Fibroblast of gingiva (primary cell): ENCODE measurements at places on chromosomes 7 and 10.

DNA sequence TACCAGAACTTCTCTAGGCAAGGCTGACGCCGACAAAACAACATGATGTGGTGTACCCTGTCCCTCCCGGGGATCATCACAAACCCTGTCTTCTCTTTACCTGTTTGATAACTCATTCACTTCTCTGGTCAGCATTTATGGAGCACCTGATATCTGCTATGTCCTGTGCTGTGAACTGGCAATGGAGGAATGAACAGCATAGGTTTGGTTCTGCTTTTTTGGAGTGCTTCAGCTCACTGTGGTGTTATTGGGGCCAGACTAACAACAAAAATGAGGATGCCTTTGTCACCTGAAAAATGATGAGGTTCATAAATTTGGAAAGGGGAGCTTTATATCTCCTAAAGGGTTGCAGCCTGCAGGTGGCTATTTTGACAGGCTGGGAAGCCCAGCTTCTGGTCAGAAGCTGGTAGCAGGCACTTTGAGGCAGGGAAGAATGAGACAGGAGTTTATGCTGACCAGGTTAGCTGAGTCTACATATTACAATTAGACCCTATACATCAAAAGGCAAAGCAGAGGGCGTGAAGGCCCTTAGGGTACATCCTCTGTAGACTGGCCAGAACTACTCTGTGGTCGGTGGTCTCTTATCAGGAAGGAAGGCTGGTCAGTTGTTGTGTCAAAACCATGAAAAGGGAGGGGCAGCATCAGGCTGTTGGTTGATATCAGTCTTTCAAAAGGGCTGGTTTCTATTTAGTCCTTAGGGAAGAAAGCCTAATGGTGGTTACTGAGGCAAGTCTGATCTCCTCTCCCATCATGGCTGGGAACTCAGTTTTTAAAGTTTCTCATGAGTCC lies 42.3 kb downstream of the SH2D4B start:
- no peak for DNase-seq

GRCh38 chr7:155221547-155221946 lies 76.1 kb upstream of the INSIG1 start:
- no peak for DNase-seq

GRCh38 chr10:101668566-101668965 lies 26.4 kb downstream of the FBXW4 start:
- no peak for DNase-seq

DNA sequence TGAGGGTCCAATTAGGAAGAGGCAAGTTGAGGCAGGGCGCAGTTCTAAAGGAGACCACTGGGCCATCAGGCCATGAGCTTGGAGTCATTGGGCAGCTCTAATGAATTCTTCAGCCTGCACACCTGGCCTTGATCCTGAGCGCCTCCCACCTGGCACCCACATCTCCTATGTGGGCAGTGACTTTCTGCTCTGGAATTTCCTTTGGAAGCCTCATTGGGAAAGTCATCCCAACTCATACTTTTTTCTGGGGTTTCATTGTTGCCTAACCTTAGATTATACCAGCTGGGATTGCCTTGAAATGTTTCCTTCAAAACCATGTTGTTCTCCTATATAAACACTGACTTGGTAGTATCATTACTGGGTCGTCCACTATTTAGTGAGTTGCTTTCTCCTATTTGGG lies 54.1 kb downstream of the PLPP4 start:
- no peak for DNase-seq

DNA sequence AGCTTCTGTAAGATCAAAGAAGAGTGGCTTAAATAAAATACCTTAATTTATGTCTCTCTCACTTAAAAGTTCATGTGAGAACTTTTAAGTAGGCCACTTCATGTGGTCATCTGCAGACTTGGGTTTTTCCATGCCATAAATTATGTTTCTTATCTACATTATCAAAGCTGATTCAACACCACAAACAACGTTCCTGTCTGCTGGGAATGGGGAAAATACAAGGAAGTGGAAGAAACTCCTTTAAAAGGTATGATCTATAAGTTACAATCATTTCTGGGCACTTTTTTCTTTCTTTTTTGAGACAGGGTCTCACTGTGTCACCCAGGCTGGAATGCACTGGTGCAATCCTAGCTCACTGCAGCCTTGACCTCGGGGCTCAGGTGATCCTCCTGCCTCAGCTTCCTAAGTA lies 16.9 kb upstream of the OTUD1 start:
- no peak for DNase-seq

GRCh38 chr7:102140952-102141370 lies 145.7 kb upstream of the SH2B2 start:
- no peak for DNase-seq

DNA sequence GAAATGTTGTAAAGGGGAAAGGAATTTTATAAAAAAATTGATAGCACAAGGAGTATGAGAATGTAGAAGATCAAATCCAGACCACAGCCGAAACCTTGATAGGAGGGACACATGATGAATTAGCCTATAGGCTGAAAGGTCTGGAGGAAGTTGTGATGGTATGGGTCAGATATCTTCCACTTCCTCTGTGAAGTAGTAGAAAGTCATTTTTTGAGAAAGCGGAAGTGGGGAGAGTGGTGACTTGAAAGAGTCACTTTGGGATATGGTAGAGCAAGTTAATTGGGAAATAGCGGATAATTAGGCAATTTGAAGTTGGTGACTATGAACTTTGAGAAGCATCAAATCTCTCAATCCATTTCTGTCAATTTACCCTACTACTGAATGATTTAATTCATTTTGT lies 99.4 kb downstream of the GRM8 start:
- no peak for DNase-seq

- DNase-seq = no peak
Observed at GRCh38 chr10:3573498-3573897, 211.5 kb downstream of the KLF6 start.

DNA sequence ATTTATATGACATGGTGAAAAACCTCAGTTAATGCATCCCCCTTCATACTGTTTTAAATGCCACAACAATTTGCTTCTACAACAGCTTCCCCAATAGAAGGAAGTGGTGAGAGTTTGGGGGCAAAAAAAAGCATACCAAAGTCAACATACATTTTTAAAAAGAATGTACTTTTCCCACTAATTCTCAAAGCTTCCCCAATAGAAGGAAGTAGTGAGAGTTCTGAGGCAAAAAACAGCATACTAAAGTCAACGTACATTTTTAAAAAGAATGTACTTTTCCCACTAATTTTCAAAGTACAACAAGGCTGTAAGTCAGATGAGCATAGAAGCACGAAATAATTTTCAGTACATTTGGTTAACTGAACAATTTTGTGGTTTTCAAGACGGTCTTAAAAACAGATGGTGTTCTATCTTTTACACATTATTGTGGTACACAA lies 24.0 kb downstream of the WASL start:
- no peak for DNase-seq

DNA sequence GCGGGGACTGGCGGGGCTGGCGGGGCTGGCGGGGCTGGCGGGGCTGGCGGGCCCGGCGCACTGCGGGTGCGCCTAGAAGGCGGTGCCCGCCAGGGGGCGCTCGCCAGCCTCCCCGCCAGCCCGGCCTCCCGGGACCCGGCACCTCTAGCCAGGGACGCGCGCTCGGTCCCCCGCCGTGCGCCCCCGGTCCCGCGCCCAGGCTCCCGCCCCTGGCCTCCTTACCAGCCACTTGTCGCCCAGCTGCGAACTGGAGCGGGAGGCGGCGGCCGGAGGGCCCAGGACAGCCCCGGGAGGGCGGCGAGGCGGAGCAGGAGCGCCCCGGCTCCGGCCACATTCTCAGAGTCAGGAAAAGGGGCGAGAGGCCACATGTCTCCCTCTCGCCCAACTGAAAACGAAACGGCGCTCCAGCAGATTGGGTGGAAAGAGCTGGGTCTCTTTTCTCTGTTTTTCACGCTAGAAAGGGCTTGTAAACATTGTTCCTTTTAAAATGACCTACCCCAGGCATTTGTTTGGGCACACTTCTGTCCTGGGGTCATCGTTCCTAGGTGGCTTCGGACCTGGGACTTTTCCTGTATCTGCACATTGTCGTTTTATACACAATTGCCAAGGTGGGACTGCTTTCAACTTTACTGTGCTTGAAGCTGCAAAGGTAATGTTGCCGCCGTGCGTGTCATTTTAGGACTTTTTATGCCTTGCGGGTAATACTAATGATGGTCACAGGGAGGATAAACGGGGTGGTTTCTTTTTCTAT lies 378 bp upstream of the PRKCQ start:
- peak; percentile 26 for DNase-seq

DNA sequence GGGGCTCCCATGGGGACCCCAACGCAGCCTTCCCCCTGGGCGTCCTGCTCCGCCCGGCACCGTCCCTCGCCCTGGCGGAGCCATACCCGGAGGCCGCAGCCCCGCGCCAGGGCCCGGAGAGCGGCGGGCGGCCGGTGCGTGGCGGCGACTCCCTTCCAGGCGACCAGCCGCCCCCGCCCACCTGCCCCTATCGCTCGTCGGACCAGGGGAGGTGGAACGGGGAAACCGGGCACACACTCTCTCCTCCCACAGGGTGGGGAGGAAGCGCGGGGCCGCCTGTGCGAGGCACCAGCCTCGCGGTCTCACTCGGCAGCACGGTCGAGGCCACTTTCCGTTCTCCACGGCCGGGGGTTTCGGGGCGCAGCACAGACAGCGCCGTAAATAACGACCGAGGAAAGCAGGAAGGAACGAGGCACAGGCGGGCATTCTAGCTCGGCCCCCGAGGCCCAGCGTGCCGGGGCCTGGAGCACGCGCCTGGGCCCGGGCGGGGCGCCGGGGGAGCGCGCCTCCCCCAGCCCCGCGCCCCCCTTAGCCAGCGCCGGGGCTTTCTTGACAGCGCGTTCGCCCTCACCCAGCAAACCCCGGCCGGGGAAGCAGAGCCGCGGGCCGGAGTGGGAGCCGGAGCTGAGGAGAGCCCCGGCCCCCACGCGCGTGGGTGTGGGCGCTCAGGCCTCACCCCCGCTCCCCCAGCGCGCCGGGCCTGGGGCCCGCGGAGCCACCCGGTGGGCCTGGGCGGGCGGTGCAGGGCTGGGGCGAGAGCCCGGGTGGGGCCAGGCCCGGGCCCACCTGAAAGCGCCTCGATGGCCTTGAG lies 936 bp downstream of the IGF2BP3 start:
- no peak for DNase-seq

DNA sequence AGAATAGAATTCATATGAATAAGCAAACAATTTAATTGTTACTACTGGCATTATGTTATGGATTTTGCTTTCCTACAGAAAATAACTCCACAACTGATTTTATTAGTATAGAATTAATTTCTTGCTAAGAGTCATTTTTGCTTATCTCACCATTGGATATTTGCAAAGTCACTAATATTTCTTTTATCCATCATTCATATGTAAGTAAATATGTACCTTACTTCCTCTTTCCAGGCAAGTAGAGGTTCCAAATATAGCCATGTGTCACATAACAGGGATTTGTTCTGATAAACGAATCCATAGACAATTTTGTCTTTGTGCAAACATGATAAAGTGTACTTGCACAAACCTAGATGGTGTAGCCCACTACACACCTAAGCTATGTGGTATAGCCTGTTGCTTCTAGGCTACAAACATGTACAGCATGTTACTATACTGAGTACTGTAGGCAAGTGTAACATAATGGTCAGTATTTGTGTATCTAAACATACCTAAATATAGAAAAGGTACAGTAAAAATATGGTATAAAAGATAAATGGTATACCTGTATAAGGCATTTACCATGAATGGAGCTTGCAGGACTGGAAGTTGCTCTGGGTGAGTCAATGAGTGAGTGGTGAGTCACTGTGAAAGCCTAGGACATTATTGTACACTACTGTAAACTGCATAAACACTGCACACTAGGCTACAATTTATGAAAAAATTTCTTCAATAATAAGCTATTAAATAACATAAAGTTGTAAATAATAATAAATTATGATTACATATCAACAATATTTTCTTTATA lies 18.3 kb downstream of the KLLN start:
- DNase-seq = peak; percentile 17

DNA sequence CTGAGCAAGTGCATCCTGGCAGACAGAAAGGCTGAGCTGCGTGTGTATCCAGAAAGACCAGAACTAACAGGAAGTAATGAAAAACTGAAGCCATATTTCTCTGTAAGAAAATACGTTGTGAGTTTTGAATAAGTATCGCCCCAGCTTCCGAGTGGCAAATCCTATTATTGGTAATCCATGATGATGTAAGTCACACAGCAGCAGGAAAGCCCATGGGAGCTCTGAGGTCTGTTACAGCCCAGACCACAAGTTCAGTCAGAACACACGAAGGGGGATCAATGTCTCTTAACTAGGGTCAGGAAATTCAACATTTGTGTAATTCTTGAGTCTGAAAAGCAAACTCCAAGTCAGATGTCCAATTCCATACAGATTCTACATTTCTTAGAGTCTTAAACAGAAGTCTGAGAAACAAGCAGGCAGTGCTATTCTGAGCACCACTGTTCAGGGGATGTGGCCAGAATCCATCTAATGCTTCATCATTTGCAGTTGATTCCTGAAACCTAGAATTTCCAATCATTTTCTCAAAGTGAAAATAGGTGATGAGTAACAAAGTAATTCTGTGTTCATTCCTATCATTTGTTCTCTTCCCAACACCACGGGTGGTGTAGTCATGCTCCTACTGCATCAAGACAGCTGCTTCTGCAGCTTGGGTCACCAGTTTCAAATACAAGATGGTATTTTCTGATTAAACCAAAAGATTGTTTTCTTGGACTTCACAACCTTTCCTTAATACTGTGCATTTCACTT lies at the start of gene LRIT2:
LRIT2 (minus strand) TSS at position 118 of the 747 bp plus-strand sequence; CDS start at position 94, 24 bp downstream.
- DNase-seq = no peak

DNA sequence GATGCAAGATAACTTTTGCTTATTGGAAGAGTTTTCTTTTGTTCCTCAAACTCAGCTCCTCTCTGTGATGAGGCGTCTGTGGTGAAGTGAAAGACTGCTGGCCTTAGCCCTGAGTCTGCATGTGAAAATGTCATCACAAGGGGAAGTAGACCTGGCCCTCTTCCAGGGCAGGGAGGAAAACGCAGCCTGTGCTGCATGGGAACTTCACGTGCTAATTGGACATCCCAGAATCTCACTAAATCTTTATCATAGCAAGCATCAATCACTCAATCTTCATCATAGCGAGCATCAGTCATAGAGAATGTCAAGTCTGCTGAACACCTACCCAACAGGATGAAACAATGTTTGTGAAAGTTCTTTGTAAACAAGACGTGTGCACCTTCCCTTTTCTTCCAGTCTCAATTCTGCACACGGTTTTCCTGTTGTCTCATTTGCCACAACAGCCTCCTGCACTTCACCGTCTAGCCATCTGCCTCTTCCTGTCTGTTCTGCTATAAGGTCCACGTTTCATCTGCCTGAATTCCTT lies 314.6 kb downstream of the FRMD4A start:
- no peak for DNase-seq

DNA sequence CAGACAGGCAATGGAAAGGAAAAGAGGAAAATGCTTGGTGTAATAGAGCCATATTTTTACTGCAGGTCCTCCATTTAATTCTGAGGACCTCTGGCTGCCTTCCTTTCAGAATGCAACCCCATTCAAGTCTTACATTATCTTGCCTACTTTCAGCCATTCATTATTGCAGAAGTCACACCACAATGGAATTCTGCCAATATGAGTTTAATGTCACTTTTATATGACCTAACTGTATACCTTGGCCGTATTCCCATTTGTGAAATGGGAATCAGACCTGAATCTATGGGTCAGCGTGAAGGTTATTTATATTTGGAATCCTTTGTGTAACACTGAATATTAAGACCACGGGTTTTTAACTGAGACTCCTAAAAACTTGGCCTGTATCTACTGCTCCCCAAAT lies 241.7 kb upstream of the AOAH start:
- DNase-seq = no peak

- no peak for DNase-seq
Observed at GRCh38 chr7:50509459-50509858, 55.7 kb downstream of the DDC start.
